Kidney epithelial cell (primary cell): ENCODE measurements at places on chromosomes 6 and 20. TPM values are rescaled to one million over a fixed set of nuclear protein-coding genes. Genes with fewer than 3 reads are reported as not detected.

SSTR4 gene
- not detected in 2 replicates for total RNA-seq

BANF2 gene
- total RNA-seq, result not detected in 2 replicates

RIMS1 gene
- total RNA-seq, result 0.38 and 0.55 TPM in 2 replicates

CRISP2 gene
- total RNA-seq, result not detected in 2 replicates

OR2H2 gene
- total RNA-seq, result not detected in 2 replicates

C20orf202 gene
- total RNA-seq, result not detected in 2 replicates

DEFB132 gene
- not detected in 2 replicates for total RNA-seq

FABP7 gene
- total RNA-seq, result not detected in 2 replicates

EEF1A2 gene
- 14.9 and 18.0 TPM in 2 replicates for total RNA-seq

SLC32A1 gene
- total RNA-seq, result not detected in 2 replicates

VARS1 gene
- 165 and 181 TPM in 2 replicates for total RNA-seq

TTLL9 gene
- total RNA-seq, result not detected in 2 replicates

FAM209B gene
- total RNA-seq, result 0.48 TPM in 1 of 2 replicates, not detected in the other

RIMS4 gene
- total RNA-seq, result not detected in 2 replicates

ZDHHC14 gene
- total RNA-seq, result 9.7 and 16.4 TPM in 2 replicates

ERVFRD-1 gene
- total RNA-seq, result not detected in 2 replicates

NXT1 gene
- 59.6 and 71.6 TPM in 2 replicates for total RNA-seq

HLA-DOA gene
- total RNA-seq, result 0.71 and 1.6 TPM in 2 replicates

CUL7 gene
- 28.1 and 32.3 TPM in 2 replicates for total RNA-seq

ASIP gene
- not detected in 2 replicates for total RNA-seq
